Nephron progenitor cell (in vitro differentiated cells): ENCODE measurements at places on chromosomes 12 and 14.

GRCh38 chr12:19220205-19220604 lies 90.7 kb downstream of the PLEKHA5 start:
- no peak overlapping the region for H3K4me3 ChIP-seq
- H3K36me3 ChIP-seq: peaks cover 16% of the 10 kb centered on the region
- H3K4me1 ChIP-seq: peaks cover 14% of the 10 kb centered on the region
- H3K27ac ChIP-seq: no peak overlapping the region
- H3K27me3 ChIP-seq: no peaks in the 10 kb centered on the region
- DNase-seq: no peak

GRCh38 chr14:22884076-22884737 lies 1.2 kb downstream of the REM2 start:
- DNase-seq: no peak
- peak overlapping the region; percentile 91 for H3K27ac ChIP-seq
- H3K36me3 ChIP-seq: no peaks in the 10 kb centered on the region
- H3K4me1 ChIP-seq: peaks cover 68% of the 10 kb centered on the region
- H3K4me3 ChIP-seq: peak overlapping the region; percentile 94

DNA sequence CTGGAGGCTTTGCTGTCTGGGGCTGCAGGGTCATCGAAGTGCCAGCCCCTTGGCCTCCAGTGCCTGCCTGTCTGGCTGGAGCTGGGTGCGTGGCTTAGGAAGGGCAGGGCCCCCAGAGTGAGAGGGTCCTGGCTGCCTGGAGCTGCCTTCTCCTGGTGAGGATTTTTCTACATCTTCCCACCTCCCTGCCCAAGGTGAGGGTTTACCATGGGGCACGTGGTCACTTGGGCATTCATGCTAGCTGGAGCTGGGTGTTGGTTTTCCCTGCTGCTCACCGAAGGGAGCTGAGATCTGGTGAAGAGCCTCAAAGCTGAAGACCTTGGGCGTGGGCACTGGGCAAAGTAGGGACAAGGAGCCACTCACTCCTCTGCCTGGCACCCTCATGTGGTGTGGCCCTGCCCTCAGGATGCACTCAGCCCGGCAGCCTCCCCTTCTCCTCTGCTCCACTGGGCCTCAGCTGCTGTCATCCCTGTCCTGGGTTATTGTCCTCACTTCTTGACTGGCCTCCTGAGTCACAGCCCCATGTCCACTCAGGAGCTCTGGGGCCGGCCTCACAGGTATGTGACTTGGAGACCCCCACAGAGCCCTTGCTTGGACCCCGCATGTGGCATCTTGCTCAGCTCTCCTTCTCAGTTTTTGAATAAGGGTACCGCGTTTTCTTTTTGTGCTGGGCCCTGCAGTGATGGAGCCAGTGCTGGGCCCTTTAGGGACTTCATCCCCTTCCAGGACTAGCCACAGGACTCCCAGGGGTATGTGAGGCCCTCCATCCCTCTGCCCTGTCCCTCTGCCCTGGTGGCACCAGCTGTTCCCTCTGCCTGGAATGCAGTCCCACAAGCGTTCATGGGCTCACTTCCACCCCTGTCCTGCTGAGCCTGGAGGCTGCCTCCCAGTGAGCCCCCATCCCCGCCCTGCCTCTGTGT lies 1.6 kb downstream of the CEP170B start:
- H3K27ac ChIP-seq: no peak overlapping the region
- no peak for DNase-seq
- peaks cover 23% of the 10 kb centered on the region for H3K27me3 ChIP-seq
- H3K4me3 ChIP-seq: peak overlapping the region; percentile 66
- peaks cover 7% of the 10 kb centered on the region for H3K4me1 ChIP-seq

DNA sequence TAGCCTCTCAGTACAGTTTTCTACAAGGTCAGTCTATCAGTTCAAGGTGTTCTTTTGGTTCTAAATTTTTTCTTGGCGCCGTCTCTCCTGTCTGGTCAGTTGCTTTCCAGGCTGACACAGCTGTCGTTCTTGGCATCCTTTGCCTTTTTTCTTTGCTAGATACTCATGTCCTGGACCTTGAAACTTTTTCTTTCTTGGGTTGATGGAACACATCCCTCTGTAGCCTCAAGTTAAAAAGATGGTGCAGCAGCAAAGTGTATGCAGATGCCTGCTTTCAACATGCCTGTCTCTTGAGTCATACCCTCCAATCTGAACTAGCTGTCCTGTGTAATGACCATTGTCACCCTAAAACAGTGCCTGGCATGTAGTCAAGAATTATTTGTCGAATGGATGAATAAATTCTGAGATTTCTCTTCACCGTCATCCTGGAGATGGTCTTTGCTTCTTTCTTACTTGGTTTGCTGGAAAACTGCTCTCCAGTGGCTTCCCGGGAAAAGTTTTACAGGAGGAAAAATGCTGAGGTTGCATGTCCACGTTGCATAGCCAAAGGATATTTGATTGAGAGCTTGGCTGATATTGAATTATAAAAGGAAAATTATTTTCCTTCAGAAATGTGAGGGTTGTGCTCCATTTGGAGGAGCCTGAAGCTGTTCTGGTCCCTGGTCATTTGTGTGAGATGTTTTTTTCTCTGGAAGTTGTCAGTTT lies 4.6 kb downstream of the NYNRIN start:
- peaks cover 10% of the 10 kb centered on the region for H3K27me3 ChIP-seq
- H3K36me3 ChIP-seq: peaks cover 31% of the 10 kb centered on the region
- no peak overlapping the region for H3K27ac ChIP-seq
- H3K4me1 ChIP-seq: peaks cover 63% of the 10 kb centered on the region
- no peak for DNase-seq
- peak overlapping the region; percentile 71 for H3K4me3 ChIP-seq

- no peak for DNase-seq
- no peak overlapping the region for H3K4me3 ChIP-seq
- H3K27me3 ChIP-seq: no peaks in the 10 kb centered on the region
- H3K36me3 ChIP-seq: peaks cover 56% of the 10 kb centered on the region
- H3K4me1 ChIP-seq: no peaks in the 10 kb centered on the region
- no peak overlapping the region for H3K27ac ChIP-seq
Observed at GRCh38 chr12:123223241-123223668, 9.7 kb downstream of the MPHOSPH9 start.

- no peak overlapping the region for H3K4me3 ChIP-seq
- no peak overlapping the region for H3K27ac ChIP-seq
- H3K27me3 ChIP-seq: peaks cover 8% of the 10 kb centered on the region
- peaks cover 53% of the 10 kb centered on the region for H3K4me1 ChIP-seq
- H3K36me3 ChIP-seq: no peaks in the 10 kb centered on the region
Observed at GRCh38 chr12:46450279-46450748, 77.7 kb upstream of the SLC38A2 start.

DNA sequence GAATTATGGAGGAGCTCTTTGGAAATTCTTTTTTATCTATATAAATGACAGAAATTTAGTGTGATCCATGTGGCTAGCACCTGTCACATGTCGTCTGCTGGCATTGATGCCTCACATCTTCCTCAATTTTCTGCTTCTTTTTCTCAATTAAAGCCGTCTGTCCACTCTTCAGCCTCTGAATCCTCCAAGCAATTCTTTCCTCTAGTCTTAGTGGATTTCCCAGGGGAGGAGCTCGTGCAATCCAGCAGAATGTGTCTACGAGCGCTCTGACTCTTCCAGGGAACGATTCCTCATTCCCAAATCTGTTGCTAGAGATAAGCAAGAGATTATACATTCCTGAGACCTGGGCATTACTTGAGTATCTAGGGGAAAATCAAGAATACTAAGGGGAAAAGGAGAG lies 176.6 kb downstream of the EMP1 start:
- peaks cover 22% of the 10 kb centered on the region for H3K27me3 ChIP-seq
- H3K4me1 ChIP-seq: no peaks in the 10 kb centered on the region
- no peak for DNase-seq

- no peaks in the 10 kb centered on the region for H3K36me3 ChIP-seq
- peaks cover 4% of the 10 kb centered on the region for H3K27me3 ChIP-seq
- H3K4me3 ChIP-seq: no peak overlapping the region
- H3K27ac ChIP-seq: no peak overlapping the region
- H3K4me1 ChIP-seq: peaks cover 27% of the 10 kb centered on the region
Observed at GRCh38 chr12:701896-702539, 38.8 kb upstream of the NINJ2 start.

DNA sequence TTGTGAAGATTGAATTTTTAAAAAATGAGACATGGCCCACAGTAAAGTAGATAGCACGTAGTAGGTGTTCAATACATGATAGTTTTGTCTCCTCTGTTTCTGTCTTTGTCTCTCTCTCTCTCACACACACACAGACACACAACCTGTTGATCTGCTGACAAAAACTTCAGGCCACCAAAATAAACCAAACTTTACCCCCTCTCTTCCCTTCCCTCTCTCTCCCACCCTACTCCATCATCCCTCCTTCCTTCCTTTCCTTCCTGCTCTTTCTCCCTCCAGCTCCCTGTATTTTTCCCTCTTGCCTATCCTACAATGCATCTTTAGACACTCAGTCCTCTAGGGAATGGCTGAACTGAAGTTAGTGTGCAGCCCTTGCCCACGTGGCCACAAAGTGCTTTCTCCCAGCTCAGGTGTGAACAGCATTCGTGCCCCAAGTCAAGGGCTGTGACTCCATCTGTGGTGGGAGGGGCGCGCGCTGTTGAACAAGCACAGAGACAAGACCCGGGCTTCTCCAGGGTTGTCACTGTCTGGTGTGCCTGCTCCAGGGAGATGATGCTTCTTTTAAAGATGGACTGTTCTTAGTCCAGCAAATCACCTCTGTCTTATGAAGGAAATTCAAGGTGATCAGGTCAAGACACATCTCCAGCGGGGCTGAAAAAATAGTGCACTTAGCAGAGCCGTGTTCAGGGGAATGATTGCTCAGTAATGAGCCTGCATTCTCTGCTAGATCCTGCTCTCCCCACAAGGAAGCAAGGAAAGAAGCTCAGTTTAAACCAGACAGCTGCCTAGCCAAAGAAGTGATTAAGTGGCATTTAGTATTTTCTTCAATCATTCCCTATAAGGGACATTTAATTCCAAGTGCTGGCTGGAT lies 75.3 kb downstream of the WSCD2 start:
- peaks cover 14% of the 10 kb centered on the region for H3K27me3 ChIP-seq
- H3K36me3 ChIP-seq: no peaks in the 10 kb centered on the region
- no peaks in the 10 kb centered on the region for H3K4me1 ChIP-seq
- H3K4me3 ChIP-seq: no peak overlapping the region
- H3K27ac ChIP-seq: no peak overlapping the region

GRCh38 chr12:106790020-106790419 lies 15.5 kb downstream of the RIC8B start:
- H3K36me3 ChIP-seq: peaks cover 87% of the 10 kb centered on the region
- H3K27ac ChIP-seq: no peak overlapping the region
- H3K4me3 ChIP-seq: no peak overlapping the region
- no peaks in the 10 kb centered on the region for H3K4me1 ChIP-seq

GRCh38 chr12:100168562-100168961 lies 25.9 kb upstream of the BLTP3B start:
- no peak for DNase-seq
- peaks cover 12% of the 10 kb centered on the region for H3K36me3 ChIP-seq
- H3K4me3 ChIP-seq: no peak overlapping the region
- peaks cover 19% of the 10 kb centered on the region for H3K4me1 ChIP-seq

GRCh38 chr12:69484428-69484827 lies 14.2 kb downstream of the FRS2 start:
- no peak overlapping the region for H3K27ac ChIP-seq
- H3K27me3 ChIP-seq: no peaks in the 10 kb centered on the region
- H3K4me1 ChIP-seq: no peaks in the 10 kb centered on the region
- no peak for DNase-seq
- H3K36me3 ChIP-seq: peaks cover 92% of the 10 kb centered on the region
- H3K4me3 ChIP-seq: no peak overlapping the region

DNA sequence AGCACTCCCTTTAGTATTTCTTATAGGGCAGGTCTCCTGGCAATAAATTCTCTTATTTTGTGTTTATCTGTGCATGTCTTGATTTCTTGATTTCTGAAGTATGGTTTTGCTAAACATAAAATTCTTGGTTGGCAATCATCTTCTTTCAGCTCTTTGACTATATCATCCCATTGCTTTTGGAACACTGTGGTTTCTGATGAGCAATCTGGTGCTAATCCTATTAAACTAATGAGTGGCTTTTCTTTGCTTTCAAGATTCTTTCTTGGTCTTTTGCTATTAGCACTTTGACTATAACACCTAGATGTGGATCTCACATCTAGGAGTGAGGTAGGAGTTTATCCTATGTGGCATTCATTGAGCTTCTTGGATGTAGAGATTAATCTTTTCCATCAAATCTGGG lies 120.7 kb upstream of the MED13L start:
- H3K27me3 ChIP-seq: peaks cover 13% of the 10 kb centered on the region
- peaks cover 19% of the 10 kb centered on the region for H3K4me1 ChIP-seq
- H3K27ac ChIP-seq: no peak overlapping the region

DNA sequence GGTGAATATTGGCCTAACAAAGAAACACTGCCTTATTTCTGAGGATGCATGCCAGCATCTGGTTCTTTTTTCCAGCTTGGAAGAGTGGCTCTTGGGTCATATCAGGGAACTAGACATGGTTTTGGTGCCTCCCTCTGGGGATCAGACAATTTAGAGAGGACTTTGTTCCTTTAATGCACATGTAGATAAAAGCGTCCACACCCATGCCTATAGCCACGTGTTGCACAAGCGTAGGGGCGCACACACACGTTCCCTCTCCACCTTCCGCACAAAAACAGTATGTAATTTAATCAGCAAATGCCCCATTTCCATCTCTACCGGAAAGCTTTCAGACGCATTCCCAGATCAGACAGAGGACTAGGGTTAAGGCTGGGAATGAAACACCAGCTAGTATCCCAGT lies 61.7 kb upstream of the RIC8B start:
- no peak for DNase-seq
- peaks cover 6% of the 10 kb centered on the region for H3K27me3 ChIP-seq
- H3K36me3 ChIP-seq: no peaks in the 10 kb centered on the region
- no peak overlapping the region for H3K27ac ChIP-seq
- H3K4me1 ChIP-seq: peaks cover 26% of the 10 kb centered on the region

DNA sequence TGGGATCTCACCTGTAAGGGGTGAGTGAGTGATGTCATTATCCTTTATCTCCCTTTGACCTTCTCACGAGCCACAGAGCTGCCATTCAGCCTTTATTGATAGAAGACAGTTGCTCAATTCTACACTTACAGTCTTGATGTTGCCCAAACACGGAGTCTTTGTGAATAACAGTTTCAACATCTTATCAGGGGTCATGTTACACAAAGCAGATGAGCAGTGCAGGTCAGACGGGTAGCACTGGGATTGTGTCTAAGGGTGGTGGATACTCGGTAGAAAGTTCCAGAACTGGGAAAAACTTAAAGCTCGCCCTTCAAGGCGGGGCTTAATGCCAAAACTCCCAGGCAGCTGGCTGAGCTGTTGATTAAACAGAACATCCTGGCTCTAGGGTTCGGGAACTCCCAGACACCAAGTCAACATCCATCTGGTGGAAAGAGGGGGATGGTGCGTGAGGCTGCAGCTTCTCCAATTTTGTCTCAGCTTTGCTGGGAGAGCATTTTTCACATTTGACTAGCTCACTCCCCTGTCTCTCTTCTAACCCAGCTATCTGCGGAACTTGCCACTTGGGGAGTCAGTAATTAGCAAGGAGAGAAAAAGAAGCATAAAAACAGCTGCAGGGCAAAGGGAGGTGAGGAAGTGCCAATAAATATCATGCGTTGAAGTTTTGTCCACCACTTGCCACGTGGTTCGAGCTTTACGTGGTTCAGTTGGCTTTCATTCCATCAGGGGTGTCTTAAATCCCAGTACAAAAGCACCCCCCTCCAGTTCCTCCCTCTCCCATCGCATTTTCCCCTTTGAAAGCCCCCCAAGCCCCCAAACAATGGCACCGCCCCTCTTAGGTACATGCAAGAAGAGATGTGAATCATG lies 31.0 kb downstream of the FOXN4 start:
- H3K36me3 ChIP-seq: no peaks in the 10 kb centered on the region
- peaks cover 20% of the 10 kb centered on the region for H3K4me1 ChIP-seq
- peaks cover 62% of the 10 kb centered on the region for H3K27me3 ChIP-seq
- H3K4me3 ChIP-seq: no peak overlapping the region
- DNase-seq: no peak
- peak overlapping the region; percentile 74 for H3K27ac ChIP-seq
